ENCODE measurements at places on chromosomes 11 and 22.

GRCh38 chr11:60563553-60564235, 48.5 kb downstream of the MS4A13 start:
- no peak for DNase-seq

- DNase-seq, result no peak
Measured at GRCh38 chr11:34537636-34538035, 24.0 kb upstream of the ELF5 start.

- DNase-seq, result no peak
Measured at GRCh38 chr22:49600468-49600867, 227.2 kb downstream of the BRD1 start.

GRCh38 chr11:10338287-10338686, 33.4 kb downstream of the ADM start:
- no peak for DNase-seq

GRCh38 chr22:43811777-43812148, 342 bp downstream of the EFCAB6 start:
- no peak for DNase-seq

DNA sequence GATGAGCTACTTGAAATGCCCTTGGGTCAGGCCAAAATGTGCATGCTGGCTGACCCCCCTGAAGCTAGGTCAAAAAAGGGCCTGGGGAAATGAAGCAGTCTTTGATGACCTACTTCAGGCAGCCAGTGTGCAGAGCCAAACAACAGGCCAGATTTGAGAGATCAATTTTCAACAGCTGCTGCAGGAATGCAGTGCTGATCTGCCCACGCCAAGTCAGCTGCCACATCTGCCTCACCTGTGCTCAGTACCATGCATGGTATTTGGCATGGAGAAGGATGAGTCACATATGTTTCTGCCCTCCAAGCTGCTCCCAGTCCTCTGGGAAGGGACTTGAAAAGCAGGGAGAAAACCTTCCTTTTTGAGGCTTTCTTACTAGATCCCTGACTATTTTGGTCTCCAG, 35.8 kb downstream of the MTNR1B start:
- DNase-seq, result no peak

- no peak for DNase-seq
Measured at GRCh38 chr11:99932684-99933083, 754.4 kb upstream of the ARHGAP42 start.

- DNase-seq, result no peak
Measured at GRCh38 chr22:49626361-49627216, 201.1 kb downstream of the BRD1 start.

- no peak for DNase-seq
Measured at GRCh38 chr11:2256951-2257700, 13.3 kb downstream of the ASCL2 start.

DNA sequence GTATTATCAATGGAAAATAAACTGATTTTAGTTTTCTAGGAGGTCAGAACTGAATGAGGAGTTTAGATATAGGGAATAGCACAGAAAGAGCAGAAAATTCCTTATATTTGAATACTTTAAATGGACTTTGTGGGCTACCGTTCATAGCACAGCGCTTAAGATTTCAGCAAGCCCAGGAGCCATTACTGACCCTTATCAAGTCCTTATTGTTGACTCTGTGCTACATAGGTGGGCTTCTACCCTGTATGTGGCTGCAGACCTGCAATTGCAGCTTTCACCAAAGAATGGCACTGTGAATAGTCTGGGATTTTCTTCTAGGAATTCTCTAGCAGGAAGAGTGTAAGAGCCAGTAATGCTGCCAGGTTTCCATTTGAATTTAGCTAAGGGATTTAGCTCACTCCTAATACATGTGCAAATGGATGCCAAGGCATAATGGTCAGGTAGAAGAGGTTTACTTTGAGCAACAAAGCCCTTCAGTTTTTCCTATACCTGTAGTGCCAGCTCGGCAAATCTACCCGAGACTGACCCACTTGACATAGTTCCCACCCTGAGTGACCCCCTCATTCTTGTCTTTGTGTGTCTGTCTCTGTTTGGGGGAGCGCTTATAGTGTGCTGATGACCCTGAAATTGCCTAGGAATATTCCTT, 42.5 kb upstream of the DLAT start:
- no peak for DNase-seq

- DNase-seq, result peak; percentile 85
Measured at GRCh38 chr11:1559111-1559951, 12.7 kb downstream of the DUSP8 start.

DNA sequence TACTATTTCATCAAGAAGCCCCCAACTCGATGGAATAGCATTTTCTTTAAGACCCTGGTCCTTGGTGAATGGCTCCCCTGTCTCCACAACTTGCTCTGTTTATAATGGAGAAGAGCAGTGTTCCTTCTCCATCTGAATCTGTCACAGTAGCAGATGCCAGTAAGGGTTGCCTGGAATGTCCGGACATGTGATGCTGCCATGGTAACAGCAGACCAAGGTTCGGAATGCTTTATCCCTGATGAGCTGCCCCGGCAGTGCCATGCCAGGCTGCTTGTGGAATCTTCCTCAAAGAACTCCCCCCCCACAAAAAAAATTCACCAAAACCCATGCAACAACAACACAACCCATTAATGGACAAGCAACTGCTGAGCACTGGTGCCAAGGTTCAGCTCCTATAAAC, 72.5 kb downstream of the KCNC1 start:
- no peak for DNase-seq

GRCh38 chr11:60905551-60906113, 753 bp downstream of the PRPF19 start:
- no peak for DNase-seq

DNA sequence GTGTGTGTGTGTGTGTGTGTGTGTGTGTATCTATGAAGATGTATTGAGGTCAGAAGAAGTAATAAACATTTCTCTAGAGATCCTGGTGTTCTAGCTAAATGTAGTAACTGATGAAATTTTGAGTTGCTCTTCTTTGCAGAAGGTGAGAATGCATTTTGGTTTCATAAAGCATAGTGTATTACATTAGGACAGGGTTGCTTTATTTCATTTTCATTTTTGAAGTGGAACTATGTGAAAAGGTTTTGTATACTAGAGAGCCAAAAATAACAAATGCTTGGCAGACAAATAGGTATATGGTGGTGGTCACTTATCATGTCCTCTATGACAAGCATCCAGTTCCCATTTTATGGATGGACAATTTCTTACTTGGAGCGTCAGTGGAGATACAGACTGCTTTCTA, 99.0 kb downstream of the CASP12 start:
- no peak for DNase-seq

DNA sequence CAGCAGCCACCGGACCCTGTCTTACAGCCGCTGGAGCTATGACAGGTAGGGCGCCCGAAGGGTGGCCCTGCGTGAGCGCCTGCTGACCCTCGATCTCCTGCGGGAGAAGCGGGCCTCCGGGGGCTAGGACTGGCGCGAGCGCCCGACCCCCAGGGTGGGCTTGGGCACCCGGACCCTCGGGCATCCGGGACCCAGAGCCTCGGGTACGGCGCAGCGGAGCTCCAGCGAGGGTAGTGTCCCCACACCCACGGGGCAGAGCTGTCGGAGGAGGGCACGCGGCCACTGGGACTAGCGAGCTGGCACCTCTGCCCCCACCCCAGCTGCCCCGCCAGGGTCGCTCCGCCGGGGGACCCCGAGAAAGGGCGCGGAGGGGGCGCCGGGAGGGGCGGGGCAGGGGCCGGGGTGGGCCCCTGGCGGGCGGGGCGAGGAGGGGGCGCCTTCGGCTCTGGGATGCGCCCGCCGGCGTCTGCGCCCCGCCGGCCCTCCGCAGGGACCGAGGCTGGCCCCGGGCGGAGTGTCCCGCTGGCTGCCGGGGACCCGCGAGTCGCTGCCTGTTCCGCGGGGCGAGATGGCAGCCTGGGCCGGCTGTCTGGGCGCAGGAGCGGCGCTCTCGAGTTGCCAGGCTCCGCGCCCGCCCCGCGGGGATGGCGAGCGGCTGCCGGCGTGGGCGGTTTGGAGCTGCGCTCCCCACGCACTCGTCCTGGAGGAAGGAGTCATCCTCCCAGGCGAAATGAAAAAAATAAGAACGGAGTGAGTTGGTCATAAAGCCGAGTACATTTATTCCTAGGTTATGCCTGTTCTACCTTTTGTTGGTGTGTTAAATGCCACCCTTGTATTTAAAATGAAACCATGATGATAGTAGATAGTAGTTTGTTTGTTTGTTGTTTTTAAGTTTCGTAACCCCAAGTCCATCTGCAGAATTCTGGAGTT, 32.4 kb downstream of the EIF3F start:
- peak; percentile 27 for DNase-seq

DNA sequence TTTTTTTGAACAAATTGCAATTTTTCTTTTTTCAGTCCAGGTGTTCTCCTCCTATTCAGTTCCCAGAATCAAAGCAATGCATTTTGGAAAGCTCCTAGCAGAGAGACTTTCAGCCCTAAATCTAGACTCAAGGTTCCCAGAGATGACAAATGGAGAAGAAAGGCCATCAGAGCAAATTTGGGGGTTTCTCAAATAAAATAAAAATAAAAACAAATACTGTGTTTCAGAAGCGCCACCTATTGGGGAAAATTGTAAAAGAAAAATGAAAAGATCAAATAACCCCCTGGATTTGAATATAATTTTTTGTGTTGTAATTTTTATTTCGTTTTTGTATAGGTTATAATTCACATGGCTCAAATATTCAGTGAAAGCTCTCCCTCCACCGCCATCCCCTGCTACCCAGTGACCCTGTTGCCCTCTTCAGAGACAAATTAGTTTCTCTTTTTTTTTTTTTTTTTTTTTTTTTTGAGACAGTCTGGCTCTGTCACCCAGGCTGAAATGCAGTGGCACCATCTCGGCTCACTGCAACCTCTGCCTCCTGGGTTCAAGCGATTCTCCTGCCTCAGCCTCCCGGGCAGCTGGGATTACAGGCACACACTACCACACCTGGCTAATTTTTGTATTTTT, 6.2 kb upstream of the UBE4A start:
- DNase-seq, result no peak

GRCh38 chr11:73622926-73623593, 23.3 kb upstream of the PLEKHB1 start:
- no peak for DNase-seq

DNA sequence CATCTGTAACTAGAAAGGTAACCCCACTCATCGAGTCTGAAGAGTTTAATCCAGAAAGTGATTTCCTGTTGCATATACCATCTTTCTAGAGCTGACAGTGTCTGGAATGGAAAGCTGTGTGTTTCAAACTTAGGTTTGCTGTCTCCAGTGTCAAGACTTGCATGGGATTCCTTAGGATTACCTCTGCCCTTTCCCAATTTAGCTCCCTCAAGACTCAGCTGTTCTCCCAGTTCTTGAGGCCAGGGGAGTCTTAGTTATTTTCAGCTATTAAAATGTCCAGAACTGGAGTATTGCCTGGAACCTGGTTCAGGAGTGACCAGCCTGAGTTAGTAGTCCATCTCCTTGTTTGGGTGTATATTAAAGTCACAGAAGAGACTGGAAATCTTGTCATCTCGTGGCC, 25.0 kb upstream of the LDHA start:
- DNase-seq, result no peak

GRCh38 chr11:130269326-130269943, 45.3 kb downstream of the ZBTB44 start:
- DNase-seq, result no peak

DNA sequence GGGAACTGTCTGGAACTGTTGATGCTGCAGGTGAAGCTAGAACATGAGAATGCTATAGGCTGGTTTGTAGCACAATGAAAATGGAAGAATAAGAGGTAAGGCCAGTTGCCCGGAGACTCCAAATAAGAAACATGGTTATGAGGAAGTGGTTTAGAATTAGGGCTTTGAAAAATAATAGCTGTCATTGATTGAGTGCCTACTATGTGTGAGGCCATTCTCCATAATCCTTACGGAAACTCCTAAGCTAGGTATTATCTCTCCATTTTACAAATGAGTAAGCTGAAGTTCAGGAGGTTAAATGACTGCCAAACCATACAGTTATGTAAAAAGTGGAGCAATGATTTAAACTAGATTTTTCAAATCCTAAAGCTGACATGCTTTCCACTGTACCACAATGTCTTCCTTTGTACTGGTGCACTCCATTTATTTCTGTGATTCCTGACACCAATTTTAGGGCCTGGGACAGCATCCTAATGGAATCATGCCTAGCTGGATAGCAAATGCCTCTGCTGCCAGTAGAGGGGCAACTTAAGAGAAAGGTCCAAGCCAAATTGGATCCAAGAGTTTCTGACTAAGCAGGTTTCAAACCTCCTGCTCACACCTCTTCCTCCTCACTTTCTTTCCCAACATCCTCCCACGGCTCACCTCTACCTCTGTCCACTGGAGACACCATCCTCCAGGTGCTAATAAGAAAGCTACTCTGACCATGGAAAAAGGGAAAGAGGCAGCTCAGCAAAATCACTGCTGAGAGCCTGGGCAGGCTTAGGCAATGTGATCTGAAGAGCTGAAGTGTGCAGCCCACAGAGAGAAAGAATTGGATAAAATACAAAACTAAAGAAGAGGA, 46.9 kb upstream of the PICALM start:
- DNase-seq, result no peak

DNA sequence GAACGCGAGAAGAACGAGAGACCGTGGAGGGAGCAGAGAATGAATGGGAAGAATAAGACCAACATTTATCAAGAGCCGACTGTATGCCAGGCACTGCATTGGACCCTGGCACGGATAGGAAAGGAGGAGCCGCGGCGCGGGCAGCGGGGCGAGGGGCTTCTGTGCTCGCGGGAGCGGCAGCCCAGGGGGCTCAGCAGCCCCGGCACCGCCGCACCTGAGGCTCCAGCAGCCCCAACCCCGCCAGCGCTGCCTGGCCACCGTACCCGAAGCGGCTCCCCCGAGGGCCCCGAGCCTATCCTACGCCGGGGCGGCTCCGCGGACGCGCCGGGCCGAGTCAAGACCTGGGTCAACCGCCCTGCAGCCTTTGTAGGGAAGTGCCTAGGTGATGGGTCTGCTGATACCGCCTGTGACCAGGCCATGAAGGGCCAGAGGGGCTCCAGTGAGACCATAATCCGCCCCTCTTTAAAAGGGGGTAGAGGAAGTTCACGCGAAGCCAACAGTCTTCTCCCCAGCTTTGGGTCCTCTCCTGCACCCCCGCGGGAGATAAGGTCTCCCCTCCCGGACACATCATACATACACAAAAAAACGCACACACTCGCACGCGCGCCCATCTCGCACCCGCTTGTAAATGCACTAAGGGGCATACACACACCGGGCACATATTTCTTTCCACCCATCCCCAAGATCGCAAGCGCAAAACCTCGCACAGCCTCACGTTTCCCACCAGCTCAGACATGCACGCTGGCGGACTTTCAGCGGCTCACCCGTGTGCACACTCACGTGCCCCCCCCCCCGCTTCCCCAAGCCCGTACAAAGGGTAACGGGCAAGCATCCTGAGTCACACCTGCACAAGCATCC, 935 bp upstream of the RTN4RL2 start:
- no peak for DNase-seq

DNA sequence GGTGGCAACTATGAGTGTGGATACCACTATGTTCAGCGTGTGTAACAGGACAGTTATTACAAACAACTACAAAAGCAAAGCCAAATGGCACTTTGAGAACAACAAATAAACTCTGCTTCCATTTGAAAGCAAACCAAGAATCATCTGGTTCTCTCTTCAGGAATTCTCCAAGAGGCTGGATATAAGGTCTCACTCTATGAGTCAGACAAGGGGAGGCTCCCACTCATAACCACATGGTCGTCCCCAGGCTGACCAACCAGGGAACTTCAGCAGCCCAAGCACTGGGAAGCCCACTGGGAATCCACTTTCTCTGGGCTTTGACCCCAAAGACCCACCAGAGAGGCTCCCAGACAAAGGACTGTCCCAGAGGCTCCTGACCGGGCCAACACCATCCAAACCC, 35.3 kb downstream of the DGCR2 start:
- no peak for DNase-seq

- peak; percentile 42 for DNase-seq
Measured at GRCh38 chr22:39135092-39135896, 17.2 kb downstream of the CBX7 start.

GRCh38 chr11:6459099-6459450, 14.7 kb downstream of the TRIM3 start:
- no peak for DNase-seq
